ENCODE measurements at places on chromosomes 16 and 17.

DNA sequence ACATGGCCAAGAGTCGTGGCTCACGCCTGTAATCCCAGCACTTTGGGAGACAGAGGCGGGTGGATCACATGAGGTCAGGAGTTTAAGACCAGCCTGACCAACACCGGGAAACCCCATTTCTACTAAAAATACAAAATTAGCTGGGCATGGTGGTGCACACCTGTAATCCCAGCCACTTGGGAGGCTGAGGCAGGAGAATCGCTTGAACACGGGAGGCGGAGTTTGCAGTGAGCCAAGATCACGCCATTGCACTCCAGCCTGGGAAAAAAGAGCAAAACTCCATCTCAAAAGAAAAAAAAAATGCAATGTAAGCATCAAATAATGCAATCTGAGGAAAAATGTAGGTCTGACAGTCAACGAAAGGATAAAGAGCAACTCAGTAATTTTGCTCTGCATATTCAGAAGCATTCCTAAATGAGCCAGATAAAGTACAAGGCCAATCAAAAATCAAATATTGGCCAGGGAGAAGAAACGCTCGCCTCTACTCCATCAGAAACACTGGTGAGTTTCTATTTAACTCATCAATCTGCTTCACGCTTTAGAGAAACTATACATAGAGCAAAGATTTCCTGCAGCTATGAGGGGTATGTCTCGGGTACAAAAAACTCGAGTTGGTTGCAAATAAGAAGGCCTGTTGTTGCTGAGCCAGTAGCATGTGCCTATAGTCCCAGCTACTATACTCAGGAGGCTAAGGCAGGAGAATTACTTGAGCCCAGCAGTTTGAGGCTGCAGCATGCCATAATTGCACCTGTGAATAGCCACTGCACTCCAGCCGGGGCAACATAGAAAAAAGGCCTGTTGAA lies 3.7 kb downstream of the TXNDC11 start:
- no peak for DNase-seq

DNA sequence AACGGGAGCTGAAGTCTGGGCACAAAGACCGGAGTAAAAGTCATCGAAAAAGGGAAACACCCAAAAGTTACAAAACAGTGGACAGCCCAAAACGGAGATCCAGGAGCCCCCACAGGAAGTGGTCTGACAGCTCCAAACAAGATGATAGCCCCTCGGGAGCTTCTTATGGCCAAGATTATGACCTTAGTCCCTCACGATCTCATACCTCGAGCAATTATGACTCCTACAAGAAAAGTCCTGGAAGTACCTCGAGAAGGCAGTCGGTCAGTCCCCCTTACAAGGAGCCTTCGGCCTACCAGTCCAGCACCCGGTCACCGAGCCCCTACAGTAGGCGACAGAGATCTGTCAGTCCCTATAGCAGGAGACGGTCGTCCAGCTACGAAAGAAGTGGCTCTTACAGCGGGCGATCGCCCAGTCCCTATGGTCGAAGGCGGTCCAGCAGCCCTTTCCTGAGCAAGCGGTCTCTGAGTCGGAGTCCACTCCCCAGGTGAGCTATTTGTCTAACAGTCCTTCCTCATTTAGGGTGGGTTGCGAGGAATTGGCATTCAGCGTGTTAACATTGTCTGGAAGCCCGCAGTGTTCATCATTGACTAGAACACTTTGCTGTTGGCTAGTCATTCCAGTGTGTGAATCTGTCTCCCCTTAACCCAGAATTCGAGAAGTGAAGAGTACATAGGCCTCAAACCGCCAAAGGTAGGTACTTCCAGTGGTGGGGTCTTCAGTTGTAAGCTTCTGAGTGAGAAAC lies 1.5 kb downstream of the CDK12 start:
- no peak for DNase-seq

GRCh38 chr16:26263406-26263805 lies 571.6 kb downstream of the HS3ST4 start:
- DNase-seq = no peak

- peak; percentile 35 for DNase-seq
Measured at GRCh38 chr17:50055426-50056216, at the start of gene ITGA3. Gene ITGA3 (plus strand): TSS chr17:50056110. CDS start chr17:50056440, 330 bp downstream.

DNA sequence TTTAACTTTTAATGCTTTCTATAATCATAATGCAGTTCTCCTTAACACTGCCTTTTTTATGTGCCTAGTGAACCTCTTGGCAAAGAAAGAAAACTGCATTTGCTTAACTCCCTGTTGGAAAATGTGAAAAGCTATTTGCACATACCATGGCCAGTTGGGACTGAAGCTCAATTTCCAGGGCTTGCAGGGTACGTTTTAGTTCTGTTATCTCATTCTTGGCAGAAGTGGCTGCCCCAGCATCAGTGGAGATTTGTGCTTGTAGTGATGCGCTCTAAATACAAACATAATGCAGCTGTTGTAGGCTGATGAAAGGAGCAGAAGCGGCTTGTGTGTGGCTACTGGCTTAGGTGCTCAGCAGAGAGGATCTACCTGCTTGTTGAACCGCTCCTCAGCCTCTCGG lies 3.7 kb downstream of the KRT24 start:
- no peak for DNase-seq

DNA sequence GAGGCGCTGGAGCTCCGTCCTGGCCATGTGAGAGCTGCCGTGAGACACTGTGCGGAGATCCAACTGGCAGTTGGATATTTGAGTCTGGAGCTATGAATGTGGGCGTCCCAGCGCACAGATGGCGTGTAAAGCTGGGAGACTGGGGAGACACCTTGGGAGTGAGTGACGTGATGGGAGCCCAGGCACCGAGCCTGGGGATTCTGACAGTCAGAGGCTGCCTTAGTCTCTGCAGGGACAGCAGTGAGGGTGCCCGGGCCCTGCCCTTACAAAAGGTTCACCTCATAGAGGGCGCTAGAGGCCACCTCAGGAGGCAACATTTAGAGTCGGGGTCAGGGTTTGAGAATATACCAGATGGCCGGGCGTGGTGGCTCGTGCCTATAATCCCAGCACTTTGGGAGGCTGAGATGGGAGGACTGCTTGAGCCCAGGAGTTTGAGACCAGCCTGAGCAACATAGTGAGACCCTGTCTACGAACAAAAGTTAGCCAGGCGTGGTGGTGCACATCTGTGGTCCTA lies 194.1 kb upstream of the GSE1 start:
- no peak for DNase-seq

- DNase-seq = no peak
Measured at GRCh38 chr17:82956726-82957468, 117.1 kb upstream of the ZNF750 start.

DNA sequence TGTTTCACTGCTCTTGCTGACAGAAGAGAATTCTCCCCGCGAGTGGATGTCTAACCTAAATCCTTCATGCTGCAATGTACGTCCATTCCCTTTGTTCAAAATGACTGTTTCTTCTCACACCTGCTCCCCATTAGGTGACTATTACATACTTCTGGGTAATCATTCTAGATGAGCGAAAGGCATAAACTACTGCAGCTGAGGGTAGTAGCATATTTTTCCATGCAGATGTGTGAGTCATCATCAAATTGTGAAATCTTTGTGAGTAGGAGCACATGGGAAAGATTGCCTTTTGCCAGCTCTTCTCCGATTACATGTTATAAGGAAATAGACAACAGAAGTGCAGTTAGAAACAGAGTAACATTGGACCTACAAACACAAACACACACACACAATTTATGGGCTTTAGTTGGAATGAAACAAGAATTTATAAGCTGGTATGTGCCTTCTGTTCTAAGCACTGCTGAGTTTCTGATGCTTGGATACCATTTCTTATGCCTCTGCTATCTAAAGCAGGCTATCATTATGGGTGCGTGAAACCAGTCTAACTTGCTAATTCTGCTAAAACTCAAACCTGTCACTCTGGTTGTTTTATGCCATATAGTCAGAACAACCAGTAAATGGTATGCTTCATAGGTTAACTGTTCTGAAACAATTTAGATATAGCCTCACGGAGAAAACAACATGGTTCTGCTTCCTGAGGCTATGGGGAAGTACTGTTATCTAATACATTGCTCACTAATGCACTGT lies 346.9 kb upstream of the PSMD7 start:
- DNase-seq = no peak

- no peak for DNase-seq
Measured at GRCh38 chr16:79723583-79724168, 123.1 kb upstream of the MAF start.

DNA sequence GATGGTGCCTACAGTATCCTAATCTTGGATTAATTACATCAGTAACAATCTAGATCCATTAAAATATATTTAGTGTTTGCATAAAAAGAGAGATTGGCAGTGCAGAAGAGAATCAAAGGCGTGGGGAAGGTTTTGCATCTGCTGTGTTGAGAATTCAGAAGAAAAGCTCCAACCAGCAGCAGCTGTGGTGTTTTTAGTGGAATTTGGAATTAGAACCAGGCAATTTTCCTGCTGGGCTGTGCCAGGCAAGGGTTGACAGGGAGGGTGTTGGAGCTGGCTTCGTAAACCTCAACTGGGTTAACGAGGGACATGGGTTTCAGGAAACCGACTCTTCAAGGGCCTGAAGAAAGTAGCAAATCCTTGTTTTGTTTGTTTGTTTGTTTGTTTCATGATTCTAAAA lies 107.8 kb upstream of the WSCD1 start:
- no peak for DNase-seq

DNA sequence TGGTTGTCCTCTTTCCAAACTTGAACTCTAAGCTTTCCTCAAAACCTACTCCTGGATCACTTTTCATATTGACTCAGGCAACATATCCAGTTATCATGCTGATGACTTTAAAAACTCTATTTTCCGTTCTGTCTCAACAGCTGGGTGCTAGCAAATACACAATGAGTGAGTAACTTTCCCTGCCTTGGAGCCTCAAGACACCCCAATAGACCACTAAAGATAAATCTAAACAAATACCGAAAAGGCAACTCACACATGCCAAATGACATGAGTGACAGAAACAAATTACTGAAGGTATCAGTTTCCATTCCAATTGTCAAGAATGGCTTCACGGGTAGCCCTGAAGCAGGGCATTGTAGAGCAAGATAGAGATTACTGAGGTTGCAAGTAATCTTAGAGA lies 15.7 kb upstream of the TMEM101 start:
- DNase-seq = no peak

DNA sequence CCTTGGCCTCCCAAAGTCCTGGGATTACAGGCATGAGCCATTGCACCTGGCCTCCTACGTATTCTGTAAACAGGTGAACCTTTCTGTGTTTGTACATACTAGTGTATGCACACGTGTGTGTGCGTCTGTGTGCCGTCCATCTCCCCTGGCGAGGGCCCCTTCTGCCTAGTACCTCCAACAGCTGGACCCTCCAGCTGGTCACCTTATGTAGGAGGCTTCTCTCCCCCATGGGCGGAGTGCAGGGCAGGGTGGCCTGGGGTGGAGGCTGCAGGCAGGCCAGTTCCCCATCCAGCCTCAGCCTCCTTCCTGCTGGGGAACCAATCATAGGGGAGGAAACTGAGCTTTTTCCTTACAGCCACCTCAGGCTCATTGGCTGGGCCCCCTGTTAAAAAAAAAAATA lies 24.4 kb upstream of the DOC2B start:
- DNase-seq = no peak

DNA sequence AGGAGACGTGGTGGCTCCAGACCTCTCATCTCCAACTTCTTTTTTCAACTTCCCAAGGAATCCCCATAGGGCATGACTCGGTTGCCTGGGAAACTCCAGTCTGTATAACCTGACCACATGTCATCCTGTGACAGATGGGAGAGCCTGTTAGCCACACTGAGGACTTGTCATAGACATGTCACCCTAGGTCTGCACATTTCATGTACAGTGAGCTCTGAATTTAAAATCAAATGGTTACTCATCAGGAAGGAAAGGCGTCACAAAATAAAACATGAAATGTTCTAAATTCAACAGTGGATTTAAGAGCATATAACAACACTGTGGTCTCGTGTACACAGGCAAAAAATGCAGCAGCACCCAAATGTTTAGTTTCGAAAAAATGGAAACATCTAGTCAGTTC lies 22.2 kb upstream of the ADAMTS18 start:
- no peak for DNase-seq

GRCh38 chr17:47692895-47693730 lies 848 bp upstream of the TBKBP1 start:
- DNase-seq = no peak

GRCh38 chr17:5784791-5785190 lies 200.5 kb upstream of the NLRP1 start:
- DNase-seq = no peak

DNA sequence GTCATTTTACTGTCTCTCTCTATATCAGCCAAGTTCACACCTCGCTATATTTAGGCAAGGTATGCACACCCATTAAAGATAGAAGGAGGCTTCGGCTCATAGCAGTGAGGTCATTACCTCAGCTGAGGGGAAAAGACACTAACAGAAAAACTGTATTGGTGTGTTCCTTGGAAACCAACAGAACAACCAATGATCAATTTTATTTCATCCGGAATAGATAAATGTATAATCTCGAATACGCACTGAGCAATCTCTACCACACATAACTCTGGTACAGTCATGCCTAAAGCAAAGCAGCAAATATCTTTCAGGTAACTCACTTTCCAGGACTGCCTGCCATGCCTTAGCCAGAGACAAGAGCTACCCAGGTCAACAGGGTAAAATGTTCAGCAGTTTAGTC lies 109.9 kb upstream of the CORO6 start:
- no peak for DNase-seq

DNA sequence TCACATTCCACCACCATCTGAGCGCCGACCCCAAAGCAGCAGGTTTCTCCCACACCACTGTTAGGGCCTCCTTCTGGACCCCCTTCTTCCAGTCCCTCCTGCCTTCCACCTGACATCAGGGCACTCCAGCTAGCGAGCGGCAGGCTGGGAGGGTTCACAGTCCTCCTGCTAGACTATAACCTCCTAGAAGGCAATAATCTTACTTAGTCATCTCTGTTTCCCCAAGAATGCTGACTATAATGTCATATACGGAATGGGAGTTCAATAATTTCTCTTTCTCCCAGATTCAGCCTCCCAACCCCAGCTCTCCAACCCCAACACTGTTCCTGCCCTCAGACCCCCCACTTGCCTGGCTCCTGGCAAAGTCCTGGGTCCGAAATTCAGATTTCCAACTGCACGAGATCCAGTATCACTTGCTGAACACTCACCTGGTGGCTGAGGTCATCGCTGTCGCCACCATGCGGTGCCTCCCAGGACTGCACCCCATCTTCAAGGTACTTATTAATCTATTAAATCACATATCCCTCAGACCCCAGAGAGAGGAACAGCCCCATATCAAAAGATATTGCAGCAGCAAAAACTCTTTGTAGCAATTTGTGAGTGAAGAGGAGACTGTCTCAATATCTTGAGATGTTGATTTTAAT lies 5.6 kb downstream of the ALOX12 start:
- DNase-seq = no peak

GRCh38 chr16:64629622-64630021 lies 492.2 kb downstream of the CDH11 start:
- DNase-seq = no peak

DNA sequence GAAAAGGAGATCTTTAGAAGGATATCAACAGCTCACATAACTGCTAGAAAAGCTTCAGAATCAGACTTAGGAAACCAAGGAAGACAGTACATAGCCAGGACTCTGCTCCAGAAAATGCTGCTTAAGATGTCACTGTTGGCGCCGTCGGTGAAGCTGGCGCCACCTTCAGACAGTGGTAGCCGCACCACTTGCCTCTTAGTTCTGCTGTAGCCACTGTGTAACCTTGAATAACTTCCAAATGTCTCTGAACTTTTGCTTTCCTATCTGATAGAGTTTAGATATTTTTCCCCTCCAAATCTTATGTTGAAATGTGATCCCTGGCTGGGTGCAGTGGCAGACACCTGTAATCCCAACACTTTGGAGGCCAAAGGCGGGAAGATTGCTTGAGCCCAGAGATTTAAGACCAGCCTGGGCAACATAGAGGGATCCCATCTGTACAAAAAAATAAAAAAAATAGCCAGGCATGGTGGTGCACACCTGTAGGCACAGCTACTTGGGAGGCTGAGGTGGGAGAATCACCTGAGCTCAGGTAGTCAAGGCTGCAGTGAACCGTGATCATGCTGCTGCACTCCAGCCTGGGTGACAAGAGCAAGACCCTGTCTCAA lies 6.3 kb upstream of the USP31 start:
- DNase-seq = no peak

Measured in stimulated activated CD8-positive, alpha-beta memory T cell treated with anti-CD3 and anti-CD28 coated beads, Interleukin-2, amount 100 ng/mL, for 1 hour (primary cell).